GM12892 (cell line): ENCODE measurements at places on chromosomes 4 and X.

DNA sequence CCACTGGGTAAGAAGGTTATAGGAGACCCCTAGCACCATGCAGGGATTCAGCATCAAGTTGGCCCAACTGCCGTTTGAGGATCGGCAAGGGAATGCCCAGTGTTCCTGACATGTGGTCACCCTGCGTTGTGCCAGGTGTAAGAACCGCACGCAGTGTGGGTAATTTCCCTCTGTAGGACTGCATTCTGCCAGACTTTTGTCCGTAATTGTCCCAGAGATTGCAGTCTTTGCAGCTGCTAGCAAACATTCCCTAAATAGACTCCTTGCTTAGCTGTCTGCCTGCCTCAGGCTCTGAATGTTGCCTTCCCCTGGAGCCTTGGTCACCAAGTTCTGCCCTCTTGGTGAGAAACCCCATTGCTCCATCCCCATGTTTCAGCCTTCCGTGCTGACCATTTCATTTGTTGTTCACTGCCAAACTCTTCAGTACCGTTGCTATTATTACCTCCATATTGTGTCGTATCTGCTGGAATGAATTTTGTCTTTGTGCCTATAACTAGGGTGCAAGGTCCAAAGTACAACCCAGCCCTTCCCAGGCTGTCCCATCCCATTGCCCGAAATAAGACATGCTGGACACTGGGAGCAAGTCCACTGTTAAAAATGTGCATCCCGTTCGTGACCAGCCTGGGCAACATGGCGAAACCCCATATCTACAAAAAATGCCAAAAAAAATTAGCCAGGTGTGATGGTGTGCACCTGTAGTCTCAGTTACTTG lies 53.8 kb upstream of the USP9X start:
- no peak for DNase-seq

DNA sequence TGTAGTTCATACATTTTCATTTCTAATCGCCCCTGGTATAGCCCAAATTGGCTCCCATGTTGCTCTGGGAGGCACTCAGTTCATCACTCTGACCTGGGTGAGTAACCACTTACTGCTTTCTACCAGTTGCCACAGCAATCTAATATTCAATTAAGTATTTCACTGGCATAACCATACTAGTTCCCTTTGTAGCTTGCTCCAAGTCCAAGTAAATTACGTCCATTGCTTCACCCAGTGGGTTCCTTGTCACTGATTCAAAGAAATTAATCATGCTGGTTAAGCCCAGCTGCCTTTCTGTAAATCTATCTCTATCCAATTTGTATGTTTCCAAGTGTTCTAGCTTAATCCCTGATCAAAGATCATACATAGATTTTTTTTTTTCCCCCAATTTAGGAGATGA lies 92.0 kb upstream of the CBR4 start:
- DNase-seq = no peak

DNA sequence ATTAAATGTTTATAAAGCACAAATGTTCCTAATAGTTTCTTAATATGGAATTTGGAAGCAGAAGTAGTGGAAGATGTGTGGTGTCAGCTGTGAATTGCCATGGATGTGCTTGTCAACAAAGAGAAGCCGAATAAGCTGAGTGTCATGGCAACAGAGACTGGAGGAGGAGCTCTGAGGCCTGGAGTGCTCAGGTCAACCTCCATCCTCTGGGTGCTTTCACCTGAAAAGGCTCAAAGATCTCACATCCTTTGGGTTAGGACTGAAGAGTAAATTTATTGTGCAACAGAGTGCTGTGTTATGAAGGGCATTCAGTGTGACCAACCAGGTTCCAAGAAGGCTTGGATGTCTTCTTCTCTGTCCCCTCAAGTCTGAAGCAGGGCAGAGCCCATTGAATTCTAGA lies 18.7 kb downstream of the SGMS2 start:
- no peak for DNase-seq

- DNase-seq = no peak
These were observed 17.8 kb upstream of the TDO2 start for GRCh38 chr4:155885666-155886065.

DNA sequence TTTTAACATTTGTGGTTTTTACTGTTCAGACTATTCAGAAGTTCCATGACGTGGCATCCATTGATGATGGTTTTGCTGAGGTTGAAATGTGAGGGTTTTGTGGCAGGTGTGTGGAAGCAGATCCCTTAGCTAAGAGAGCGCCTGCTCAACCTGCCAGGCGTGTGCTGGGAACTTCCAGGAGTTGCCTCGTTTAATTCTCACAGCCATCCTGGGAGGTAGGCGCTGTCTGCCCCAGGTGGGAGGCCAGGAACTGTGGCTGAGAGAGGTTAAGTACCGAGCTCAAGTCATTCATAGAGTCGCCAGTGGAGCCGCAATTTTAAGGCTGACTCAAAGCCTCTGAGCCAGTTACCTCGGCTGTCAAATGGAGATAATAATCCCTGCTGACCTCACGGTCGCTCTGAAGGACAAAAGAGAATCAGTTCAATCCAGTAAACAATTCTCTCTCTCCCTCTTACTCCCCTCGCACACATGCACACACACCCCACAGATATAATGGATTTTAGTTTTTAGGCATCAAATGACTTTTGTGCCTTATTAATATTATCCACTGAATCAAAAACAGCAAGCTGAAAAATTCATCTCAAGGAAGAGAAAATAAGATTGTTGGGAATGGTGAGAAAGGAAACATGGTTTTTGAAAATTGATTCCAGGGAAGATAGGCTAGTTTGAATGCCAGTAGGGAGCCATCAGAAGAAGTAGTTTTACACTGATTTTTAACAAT lies 171.3 kb downstream of the PTTG2 start:
- DNase-seq = no peak

GRCh38 chrX:153687121-153688039 lies at the start of gene SLC6A8:
SLC6A8 (plus strand) TSS chrX:153687926; CDS start chrX:153688575, 649 bp downstream.
- no peak for DNase-seq

DNA sequence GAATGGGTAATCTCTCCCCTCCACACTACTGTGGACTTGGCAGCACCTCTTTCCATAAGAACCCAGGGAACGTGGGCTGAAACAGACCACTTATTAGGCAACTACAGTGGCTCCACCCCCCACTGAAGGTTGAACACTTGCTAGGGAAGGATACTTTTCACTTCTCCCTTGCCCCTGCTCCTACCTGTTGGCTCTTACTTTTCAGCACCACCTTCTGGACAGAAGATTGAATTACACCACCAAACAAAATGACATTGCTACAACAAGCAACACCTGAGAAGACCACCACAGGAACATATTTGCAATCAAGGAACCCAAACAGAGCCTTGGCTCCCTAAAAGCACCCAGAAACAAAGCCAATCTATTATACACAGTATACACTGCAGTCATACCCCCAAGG lies 132.1 kb upstream of the CXCL13 start:
- DNase-seq = no peak

- DNase-seq = no peak
These were observed 55.4 kb upstream of the BCLAF3 start for GRCh38 chrX:20046223-20046622.

DNA sequence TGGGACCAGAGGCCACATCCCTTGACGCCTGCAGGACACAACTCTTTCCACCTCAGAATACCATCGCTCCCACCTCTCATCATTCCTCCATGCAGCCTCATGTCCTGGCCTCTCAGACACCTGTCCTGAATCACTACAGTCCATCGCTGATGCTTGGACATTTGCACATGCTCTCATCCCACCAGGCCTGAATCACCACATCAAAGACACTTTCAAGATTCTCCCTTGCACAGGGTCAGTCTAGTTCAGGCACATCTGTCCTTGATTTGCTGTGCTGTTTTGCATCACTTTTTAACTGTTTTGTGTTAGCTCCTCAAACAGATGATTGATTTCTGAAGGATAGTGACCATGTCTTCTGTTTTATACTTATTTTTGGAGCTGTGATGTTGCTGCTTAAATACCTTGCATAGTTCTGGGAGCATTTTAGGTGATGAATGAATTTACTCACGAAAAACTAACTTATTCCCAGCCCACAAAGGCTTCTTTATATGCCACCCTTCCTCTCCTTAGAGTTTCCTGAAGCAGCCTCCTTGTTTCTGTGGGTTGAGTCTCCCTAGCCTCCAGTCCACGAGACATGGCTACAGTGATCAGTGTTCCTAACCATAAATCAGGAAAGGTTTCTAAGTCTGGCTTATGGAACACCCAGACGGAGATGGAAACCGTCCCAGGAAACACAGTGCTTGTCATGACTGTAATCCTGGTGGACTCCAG lies 2.6 kb downstream of the FAM114A1 start:
- no peak for DNase-seq
